ENCODE measurements at places on chromosomes 7 and 10.

- DNase-seq: no peak
Observed at GRCh38 chr10:14686356-14686755, 88.3 kb downstream of the FAM107B start.

- DNase-seq: peak; percentile 25
Observed at GRCh38 chr10:13347500-13348156, 465 bp downstream of the SEPHS1 start.

DNA sequence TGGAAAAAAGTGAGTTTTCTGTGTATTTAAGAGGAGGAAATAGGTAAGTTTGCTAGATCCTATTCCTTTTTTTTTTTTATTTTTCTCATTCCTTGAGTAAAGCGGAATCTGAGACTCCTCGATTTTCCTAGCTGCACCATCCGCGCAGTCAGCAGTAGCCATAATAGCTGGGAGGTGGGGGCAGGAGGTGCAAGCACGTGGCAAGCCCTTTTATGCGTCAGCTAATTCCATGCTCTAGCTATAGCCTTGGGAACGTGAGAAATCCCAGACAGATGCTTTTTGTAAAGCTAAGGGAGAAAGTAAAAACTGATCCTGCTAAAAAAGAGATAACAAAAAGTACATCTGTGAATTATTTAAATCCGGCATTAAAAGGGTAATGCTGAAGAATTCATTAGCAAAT, 33.2 kb upstream of the TPK1 start:
- no peak for DNase-seq

GRCh38 chr10:95314192-95314918, 23.6 kb upstream of the PDLIM1 start:
- DNase-seq: no peak

DNA sequence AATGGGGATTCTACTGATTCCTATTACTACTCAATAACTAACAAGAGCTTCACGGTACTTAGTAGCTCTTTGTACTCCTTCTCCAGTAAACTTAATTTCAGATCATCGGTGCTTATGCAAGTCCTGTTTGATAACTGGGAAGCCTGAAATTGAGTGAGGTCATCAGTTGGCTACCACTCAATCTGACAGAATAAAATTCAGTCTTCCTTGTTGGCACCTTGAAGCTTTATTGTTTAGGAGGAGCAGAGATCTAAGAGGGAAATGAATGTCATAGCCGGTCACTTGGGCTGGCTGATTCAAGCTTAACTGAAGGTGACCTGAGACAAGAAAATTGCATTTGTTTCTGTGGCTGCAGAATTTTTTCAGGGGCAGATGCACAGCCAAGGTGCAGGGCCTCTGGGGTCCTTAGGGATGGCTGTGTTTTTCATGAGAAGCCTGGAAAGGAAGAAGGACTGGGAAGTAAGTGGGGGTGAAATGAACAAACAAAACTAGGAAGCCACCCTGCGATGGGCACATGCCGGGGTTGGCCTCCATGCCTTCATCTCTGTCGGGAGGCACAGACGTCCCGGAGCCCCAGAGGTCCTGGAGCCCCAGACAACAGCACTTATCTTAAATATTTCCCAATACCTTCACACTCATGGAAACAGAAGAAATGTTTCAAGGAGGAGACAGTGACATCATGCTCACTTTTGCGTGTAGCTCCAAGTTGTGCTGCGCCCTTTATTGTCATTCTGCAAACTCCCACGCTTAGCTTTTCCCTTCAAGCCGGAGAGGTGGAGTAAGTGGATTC, 85.0 kb upstream of the KIF5B start:
- no peak for DNase-seq

- DNase-seq: no peak
Observed at GRCh38 chr10:112562809-112563663, 116.0 kb downstream of the VTI1A start.

- DNase-seq: no peak
Observed at GRCh38 chr10:131850383-131850870, 50.4 kb upstream of the PPP2R2D start.

- DNase-seq: no peak
Observed at GRCh38 chr7:102454468-102454867, 10.2 kb downstream of the ALKBH4 start.

GRCh38 chr7:136324073-136324704, 347.0 kb upstream of the MTPN start:
- no peak for DNase-seq

- DNase-seq: no peak
Observed at GRCh38 chr7:129707910-129708499, 96.5 kb downstream of the NRF1 start.

DNA sequence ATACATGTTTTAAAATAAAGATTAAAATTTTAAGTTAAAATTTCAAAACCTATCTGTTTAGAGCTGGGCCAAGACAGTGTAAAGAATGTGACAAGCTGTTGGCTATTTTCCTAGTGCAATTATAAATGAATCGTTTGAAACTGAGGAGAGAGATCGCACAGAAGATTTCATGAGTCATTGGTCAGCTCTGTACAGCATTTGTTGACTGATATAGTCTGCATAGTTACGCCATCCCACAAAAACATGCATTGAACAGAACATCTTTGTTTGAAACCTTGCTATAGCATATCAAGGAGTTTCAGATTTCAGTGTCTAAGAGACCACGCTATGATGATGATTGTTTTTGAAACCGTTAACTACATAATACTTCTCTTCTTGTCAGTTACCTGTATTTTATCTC, 1.3 kb upstream of the C10orf67 start:
- DNase-seq: no peak

DNA sequence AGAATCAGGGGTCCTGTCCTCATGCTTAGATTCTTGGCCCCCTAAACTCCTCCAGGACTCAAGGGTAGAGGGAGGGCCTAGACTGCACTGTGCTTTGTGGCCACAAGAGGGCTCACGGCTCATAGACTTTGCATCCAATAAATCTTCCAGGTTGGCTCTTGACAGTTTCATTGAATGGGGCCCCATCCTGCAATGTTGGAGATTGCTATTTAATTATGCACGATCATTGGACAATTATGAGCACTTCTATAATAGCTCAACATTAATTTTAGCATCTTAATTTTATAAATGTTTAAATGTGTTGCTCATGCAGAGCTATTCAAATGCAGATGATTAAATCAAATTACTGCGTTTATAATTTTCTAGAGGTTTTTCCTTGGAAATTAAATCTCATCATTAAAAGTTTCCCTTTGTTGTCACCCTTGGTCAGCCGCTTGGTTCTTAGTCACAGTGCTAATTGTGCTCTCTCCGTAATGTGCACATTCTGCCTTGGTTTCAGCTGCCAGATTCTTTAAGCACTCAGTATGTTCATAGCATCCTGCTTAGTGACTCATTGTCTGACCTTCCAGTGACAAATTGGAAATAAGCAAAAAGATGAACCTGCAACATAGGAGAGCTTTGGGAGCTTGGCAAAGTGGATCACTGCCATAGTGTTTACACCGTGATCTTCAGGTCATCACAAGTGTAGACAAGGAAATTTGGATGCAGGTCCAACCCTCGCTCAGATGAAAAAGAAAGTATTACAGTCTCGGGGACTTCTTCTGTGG, 33.4 kb upstream of the PLPP4 start:
- peak; percentile 18 for DNase-seq

- no peak for DNase-seq
Observed at GRCh38 chr7:130723784-130724183, 10.2 kb downstream of the KLF14 start.

DNA sequence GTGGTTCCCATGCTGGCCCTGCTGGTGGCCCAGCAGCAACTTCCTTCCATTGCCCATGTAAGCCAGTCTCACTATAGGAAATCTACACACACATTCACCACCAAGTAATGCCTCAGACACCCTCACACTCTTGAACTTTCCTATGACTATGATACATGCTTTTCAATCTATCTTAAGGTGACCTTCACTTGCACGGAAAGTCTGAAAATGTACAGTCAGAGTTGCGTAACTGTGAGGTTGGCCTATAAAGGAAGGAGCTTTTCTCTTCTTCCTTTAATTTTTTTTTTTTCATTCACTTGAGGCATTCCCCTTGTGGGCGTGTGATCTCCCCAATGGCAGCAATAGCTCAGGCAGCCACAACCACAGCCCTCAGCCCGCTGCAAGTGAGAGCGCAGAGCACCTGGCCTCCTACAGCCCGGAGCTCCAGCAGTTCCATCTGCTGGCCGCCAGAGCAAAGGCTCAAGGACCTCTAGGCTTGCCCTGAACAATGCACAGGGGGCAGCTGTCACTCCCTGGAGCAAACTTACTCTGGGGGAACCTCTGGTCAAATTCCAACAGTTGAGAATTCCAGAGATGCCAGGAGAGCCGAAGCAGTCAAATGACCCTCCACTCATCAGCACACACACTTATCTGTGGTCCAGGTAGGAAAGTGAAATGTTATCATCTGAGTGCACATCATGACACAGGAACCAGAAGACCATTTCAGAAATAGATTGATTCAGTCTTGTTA, 123.1 kb upstream of the ADO start:
- no peak for DNase-seq

DNA sequence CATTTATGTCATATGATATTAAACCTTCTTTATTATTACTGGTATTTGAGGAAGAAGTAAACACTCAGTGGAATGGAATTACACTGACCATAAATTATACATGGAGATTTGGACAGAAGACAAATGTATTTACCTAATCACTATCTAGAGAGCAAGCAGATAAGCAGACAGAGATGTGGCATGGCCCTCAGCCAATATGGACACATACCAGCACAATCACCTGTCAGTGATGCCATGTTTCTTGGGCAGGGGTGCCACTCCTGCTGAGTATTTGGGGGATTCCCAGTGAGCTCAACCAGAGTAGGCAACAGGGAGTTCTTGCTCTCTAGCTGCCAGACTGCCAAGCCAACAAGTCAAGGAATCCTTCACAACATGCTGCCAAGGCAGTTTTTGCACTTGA, 866.3 kb upstream of the LRRN3 start:
- DNase-seq: no peak

DNA sequence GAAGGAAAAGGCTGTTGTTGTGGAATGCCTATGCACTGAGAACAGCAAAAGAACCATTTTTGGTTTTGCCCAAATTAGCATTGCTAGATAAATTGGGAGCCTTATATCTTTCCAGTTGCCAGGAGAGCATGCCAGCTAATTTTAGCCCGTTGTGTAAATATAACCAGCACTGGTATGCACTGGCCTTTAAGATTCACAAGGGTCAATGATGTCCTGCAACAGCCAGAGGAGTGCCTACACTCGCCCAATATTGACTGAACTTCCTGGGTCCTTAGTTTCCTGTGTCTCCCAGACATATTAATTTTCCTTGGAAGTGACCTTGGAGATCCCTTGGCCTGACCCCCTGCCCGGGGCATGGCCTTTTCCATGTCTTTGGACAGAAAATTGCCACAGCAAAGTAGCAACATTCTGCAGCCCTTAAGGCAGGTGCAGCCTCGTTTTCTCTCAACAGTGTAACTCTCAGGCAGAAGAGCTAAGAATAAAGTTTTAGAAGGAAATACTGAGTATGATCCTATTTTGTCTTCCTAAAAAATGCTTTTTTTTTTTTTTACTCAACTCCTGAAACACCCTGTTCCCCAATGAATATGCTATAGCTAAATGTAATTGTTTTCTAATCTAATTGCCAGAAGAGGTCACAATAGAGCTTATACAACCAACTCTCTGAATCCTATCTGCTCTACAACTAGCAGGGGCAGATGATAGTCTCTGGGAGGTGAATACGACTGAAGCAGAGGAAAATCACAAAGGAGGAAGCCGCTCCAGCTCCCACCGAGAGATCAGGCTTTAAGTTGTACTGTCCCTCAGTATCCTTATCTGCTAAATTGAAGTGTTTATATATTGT, 131.9 kb upstream of the PCGF5 start:
- DNase-seq: no peak

- no peak for DNase-seq
Observed at GRCh38 chr7:93117327-93117726, 452 bp downstream of the SAMD9 start.

- DNase-seq: no peak
Observed at GRCh38 chr7:26657206-26657641, 207.2 kb downstream of the SKAP2 start.

GRCh38 chr7:65980478-65981250, 1.3 kb downstream of the GUSB start:
- DNase-seq: no peak

- DNase-seq: no peak
Observed at GRCh38 chr7:139695588-139695987, 82.2 kb downstream of the HIPK2 start.

DNA sequence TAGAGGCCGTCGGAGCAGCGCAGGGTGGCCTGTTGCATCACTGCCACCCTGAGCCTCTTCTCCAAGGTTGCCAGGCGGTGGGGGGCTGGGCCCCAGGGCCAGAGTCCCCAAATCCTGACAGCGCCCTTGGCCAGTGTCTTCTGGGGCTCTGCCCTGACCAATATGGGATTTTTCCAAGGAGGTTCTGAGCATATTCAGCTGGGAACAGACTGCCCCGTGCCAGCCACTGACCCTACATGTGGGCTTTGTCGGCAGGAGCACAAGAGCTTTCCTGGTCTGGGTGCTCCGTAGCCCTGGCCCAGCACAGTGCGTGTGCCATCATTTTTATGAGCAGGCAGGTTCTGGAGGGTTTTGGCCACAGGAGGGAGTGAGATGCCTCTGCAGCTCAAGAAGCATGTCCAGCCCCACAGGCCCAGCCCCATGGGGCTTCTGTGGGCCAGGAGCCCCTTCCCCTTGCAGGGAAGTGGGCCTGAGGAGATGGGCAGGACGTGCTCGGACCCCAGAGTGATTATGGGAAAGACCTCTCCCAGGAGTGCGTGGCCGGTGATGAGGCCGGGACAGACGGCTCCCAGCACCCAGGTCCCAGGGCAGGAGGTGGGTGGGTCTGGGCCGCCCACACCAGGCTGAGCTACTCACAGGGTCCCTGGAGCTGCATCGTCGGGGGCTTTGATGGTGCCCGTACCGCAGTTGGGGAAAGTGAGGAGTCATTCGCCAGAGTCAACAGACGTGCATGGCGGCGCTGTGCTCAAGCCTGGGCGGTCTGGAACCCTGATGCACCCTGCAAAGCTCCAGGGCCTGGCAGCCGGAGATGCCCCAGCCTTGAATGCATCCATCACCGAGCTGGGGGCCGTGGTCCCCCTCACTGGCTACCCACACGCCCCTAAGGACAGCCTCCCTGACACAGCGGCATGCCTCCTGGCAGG, 66.6 kb downstream of the PWWP2B start:
- no peak for DNase-seq

- DNase-seq: no peak
Observed at GRCh38 chr10:75746356-75746755, 314.9 kb downstream of the LRMDA start.

DNA sequence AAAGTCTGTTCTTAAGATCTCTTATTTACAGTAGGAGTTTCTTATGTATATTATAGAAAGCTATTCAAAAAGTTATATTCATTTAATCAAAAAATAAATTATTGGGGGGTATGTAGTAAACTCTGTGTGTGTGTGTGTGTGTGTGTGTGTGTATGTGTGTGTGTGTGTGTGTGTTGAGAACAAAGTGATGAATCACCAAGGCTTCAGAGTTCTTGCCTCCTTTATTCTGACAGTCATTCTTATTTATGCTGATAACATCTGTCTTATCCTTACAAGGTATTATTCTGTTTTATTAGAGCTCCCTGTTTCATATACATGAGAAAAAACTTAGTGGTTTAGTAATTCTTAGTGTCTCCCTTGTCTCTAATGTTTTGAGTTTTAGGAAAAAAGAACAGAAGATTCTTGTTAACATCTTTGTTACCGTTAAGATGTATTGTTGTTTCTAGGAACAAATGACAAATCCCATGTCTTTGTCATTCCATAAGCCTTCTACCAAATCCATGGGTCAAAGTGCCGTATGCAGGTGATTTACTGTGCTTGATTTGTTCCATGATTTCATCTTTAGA, 424.0 kb downstream of the EXOC4 start:
- DNase-seq: no peak

Measured in amygdala (tissue), 56 donors.